ENCODE measurements at places on chromosomes 2 and 18.

GRCh38 chr2:67625690-67626475 is 228.8 kb downstream of the ETAA1 start:
- peak; percentile 56 for DNase-seq

GRCh38 chr2:147524912-147525311 is 319.9 kb upstream of the ACVR2A start:
- no peak for DNase-seq

GRCh38 chr18:12973562-12974213 is 17.5 kb upstream of the CEP192 start:
- DNase-seq, result no peak

- peak; percentile 93 for DNase-seq
These were observed 3.6 kb upstream of the DGKD start for GRCh38 chr2:233350708-233351107.

- no peak for DNase-seq
These were observed 18.4 kb upstream of the MAL start for GRCh38 chr2:95007031-95007609.

DNA sequence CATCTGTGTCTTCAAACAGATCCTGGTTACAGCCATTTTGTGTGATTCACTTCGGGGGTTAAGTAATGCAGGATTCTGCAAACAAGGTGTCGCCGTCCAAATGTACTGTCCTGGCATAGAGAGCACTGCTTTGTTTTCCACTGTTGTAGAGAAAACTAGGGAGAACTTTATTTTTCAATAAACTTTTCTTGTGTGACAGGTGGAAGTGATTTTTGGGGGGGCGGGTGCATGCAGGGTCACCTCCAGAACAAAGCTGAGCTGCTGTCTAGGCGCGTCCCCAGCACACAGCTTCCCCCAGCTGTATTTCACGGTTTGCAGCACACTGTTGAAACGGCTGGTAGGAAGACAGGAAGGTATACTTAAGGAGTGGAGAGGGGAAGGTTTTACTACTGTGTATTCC is 200.6 kb downstream of the MGAT5 start:
- DNase-seq, result no peak

DNA sequence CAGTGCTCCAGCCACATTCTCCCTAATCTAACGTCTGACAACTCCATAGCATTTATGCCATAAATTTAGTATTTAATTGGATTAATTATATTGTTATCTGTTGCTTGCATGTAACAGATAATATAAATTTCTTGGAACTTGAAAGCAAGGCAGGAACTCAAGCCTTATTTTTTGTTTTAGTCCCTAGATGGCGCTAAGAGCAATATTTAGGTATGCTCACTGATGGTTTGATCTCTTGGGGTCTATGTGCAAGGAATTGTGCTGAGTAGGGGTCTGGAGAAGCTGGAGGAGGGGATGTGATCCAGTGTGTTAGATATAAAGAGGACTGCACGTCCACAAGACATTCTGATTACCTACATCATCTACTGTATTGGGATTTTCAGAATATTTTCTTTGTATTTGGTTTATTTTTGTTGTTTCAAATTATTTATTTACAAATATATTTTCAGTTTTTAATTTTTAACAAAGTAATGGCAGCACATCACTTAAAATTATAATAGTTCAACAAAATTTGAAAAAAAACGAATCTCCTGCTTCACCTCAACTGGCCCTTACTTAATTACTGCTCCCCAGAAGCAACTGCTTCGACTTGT is 32.8 kb downstream of the KATNAL2 start:
- peak; percentile 54 for DNase-seq

GRCh38 chr2:157439824-157440186 is 4.1 kb downstream of the CYTIP start:
- no peak for DNase-seq

- peak; percentile 39 for DNase-seq
These were observed 108.8 kb upstream of the PIEZO2 start for GRCh38 chr18:11258039-11258610.

GRCh38 chr2:132766573-132766972 is 96.6 kb upstream of the LYPD1 start:
- DNase-seq, result no peak

GRCh38 chr18:10316778-10317177 is 137.7 kb upstream of the APCDD1 start:
- no peak for DNase-seq

DNA sequence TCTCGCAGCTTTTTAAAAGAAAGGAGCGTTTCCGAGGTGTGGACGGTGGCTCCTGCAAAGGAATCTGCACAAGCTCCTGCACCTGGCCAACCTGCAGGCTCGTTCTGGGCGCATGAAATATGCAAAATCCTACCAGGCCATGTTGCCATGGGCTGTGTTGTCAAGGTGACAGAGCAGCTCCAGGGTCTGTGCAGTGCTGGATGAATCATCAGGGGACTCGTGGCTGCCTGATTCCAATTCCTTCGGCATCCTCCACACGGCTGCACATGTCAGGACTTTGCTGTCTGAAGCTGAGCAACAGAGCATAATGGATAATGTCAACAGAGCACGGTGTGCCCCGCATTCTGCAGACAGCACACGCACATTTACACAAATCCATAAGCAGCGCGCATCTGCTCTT is 120.5 kb downstream of the EIPR1 start:
- no peak for DNase-seq

- no peak for DNase-seq
These were observed 194.0 kb downstream of the CAMKMT start for GRCh38 chr2:44555700-44556099.

DNA sequence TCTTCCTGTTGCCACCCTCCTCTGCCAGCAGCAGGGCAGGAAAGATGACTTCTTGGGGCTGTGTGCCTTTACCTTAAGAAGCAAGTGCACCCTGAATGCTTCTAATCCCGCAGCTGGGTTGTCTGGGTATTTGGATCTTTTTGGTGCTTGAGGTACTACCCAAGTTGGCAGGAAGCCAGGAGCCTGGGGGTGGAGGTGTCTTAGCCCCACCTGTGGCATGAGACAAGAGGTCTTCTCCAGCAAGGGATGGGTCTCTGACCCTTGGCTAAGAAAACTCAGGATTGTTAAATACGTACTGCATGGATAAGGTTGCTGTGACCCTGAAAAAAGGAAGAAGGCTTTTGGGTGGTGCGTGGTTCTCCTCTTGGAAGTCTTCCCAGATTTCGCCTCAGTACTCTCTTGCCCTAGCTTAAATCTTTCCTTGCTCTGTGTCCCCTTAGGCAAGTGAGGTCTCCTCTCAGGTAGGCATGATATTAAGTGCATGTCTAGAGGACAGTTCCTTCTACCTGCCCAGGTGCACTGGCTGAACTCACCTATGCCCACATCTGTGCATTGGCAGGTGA is 4.3 kb downstream of the HPCAL1 start:
- DNase-seq, result no peak

DNA sequence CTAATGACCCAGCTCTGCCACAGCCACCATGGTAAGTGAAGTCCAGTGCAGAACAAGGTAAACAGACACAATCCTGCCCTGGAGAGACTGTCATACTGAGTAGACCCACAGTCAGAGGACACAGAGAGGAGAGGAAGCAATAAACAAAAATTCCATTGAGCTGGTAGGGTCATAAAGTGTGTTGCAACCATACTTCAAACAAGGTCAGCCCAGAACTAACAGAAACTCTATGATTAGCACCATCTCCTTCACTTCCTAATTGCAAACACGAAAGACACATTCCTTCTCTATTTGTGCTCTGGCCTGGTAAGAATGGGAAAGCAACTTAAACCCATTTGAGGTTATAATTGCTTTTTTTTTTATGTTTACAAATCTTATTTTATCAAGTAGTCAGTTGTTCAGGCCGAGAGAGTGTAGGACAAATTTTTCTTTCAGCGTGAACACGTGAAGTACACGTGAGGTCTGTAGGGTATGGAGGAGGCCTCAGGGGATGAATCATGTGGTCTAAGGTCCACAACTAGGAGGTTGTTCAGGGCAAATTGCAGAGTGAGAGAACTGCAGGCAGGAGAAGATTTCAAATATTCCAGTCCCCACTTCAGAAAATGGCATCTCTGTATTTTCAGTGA is 71.4 kb upstream of the GLS start:
- peak; percentile 10 for DNase-seq

DNA sequence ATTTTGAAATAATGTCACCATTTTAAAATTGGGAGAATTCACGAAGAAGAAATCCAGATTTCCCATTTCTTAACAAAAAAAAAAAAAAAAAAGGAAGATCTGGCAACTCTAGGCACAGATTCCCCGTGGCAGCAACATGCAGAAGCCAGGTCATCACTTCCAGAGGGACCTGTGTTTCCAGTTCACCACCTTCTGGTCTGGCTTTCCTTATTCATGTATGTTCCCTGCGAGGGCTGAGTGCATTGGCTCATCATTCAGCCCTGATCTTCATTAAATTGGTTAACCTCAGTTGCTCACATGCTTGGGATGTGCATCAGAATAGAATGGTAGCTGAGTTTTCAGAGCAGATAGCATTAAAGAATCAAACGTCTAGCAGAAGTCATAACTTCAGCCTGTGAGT is 25.0 kb upstream of the MAP3K20 start:
- DNase-seq, result no peak

DNA sequence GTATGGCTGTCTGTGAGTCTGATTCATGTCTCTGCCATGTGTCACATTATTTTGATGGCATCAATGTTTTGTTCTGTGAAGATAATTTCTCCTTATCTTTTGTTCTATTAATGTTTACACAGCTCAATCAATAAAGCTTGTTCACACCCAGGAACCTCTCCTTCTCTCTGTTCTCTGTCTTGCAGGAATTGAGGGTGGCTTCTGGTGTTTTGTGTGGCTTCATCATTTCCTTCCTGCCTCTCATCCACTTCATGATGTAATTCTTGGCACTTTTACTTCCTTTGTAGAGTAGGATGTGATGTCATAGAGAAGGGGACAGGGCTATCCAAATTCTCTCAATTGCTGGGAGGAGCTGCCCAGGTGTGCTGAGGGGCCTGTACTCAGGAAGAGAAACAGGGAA is 27.2 kb downstream of the ASXL3 start:
- no peak for DNase-seq

- DNase-seq, result no peak
These were observed 80.6 kb downstream of the ACOXL start for GRCh38 chr2:110812726-110813645.

DNA sequence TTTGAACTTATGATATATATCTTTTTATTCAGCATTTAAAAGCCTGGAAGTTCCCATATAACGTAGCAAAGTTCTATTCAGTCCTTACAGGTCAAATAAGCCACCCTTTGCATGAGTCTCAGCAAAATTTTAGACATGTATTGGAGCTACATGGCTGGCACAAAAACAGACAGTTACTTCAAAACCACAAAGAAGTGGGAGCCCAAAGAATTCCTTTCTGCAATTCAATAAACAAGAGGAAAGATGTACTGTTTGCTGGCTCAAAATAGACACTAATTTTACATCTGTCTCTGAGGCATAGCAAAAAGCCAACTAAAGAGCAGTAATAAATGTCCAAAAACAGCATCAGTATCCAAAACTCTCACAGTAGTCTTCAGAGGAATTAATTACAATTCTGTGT is 87.0 kb downstream of the ZEB2 start:
- peak; percentile 26 for DNase-seq

GRCh38 chr2:114642166-114642770 is 199.8 kb downstream of the DPP10 start:
- DNase-seq, result no peak

DNA sequence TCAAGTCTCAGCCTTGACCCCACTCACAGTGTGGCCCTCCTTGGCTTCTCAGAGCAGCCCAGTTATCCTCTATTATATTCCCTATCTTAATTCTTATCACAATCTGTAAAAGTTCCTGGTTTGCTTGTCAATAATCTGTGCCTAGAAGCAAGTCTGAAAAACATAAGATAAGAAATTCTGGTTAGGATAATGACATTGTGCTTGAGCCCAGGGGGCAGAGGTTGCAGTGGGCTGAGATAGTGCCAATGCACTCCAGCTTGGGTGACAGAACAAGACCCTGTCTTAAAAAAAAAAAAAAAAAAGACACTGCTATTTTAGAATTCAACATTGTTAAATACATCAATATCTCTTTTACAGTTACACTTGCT is 63.9 kb downstream of the TMEM131 start:
- DNase-seq, result no peak

DNA sequence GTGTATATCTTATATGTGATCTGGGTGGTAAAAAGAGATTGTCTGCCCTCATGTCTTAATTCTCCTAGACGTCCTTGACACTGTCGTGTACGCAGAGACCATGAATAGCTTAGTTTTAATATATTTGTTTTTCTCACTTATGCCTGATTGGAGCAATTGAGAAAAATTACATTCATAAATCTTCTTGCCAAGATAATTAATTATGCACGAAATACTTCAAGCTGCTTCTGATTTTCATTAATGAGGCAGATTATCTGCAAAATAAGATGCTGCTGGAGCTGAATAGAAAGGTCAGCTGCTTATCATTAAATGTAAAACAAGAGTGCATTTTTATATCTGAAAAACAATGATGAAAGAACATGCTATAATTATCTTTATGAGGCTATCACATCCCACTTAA is 95.9 kb downstream of the CCDC141 start:
- DNase-seq, result no peak

GRCh38 chr2:42001711-42002201 is 46.1 kb upstream of the PKDCC start:
- DNase-seq, result peak; percentile 28

GRCh38 chr2:135093193-135093592 is 41.1 kb downstream of the RAB3GAP1 start:
- DNase-seq, result peak; percentile 18

- no peak for DNase-seq
These were observed 204.8 kb downstream of the HDAC4 start for GRCh38 chr2:239195992-239196391.

- DNase-seq, result peak; percentile 42
These were observed 425.8 kb upstream of the KCNH7 start for GRCh38 chr2:163264341-163264740.

- DNase-seq, result peak; percentile 68
These were observed 69.7 kb downstream of the EPHA4 start for GRCh38 chr2:221502270-221503010.

- no peak for DNase-seq
These were observed 10.4 kb upstream of the UBE2E3 start for GRCh38 chr2:180970016-180970415.

- DNase-seq, result no peak
These were observed 125.2 kb downstream of the SH3BP4 start for GRCh38 chr2:235077046-235077445.

DNA sequence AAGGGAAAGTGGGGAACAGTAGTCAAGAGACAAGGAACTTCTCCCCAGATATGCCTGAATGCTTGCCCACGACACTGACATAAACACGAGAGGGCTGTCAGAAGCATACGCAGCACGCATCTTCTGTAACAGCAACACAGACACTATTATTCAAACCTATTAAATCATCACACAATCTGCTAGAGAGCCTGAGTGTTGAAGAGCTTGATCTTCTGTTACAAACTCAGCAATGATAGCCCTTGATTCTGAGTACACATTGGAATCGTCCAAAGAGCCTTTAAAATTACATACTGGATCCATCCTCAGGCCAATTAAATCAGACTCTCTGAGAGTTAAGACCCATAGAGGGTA is 111.6 kb downstream of the ZNF521 start:
- no peak for DNase-seq

DNA sequence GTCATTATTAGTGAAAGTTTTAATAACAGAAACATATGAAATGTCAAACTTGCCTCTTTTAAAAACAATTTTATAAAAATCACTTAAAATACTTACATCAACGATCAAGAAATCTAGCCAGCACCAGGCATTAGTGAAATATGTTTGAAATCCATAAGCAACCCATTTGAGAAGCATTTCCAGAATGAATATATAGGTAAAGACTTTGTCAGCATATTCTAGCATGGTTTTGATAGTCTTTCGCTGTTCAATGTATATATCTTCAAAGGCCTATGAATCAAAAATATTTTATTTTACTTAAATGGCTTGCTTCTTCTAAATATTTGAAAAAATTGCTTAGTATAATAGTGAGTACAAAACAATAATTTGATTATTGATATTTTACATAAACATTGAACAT is 91.1 kb downstream of the SCN3A start:
- no peak for DNase-seq

All from adipocyte (in vitro differentiated cells).